ENCODE measurements at places on chromosomes 1 and 21.

GRCh38 chr1:147640553-147641165, 29.7 kb downstream of the ACP6 start:
- peak; percentile 45 for DNase-seq

DNA sequence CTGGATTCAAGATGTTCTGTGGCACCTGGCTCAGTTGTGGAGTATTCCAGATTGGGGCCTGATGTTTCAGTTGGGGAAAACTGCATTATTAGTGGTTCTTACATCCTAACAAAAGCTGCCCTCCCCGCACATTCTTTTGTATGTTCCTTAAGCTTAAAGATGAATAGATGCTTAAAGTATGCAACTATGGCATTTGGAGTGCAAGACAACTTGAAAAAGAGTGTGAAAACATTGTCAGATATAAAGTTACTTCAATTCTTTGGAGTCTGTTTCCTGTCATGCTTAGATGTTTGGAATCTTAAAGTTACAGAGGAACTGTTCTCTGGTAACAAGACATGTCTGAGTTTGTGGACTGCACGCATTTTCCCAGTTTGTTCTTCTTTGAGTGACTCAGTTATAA, 7.2 kb downstream of the FPGT start:
- no peak for DNase-seq

- no peak for DNase-seq
Observed at GRCh38 chr1:230291731-230292620, 134.2 kb downstream of the PGBD5 start.

- no peak for DNase-seq
Observed at GRCh38 chr1:11394592-11395245, 84.2 kb upstream of the DISP3 start.

DNA sequence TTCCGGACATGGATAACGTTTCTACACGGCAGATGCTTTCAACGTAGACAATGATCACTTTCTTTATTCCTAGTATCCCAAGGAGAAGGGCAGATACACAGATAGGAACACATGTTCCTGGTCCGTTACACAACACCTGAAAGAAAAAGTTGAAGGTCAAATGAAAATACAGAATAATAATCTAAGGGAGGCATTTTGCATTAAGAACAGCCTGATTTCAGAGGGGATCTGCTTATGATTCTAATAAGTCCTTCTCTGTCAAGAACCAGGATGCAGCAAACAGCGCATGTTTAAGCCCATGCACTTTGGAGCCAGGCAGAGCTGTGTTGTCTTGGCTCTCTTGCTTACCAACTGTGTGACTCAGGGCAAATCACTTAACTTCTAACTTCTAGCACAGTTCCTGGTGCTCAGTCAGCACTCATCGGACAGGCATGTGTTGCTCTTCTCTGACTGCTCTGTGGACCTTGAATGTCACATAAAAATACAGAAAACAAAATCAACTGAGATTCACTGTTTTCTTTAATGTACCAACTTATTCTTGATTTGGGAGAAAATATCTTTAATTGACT, 56.3 kb upstream of the CNN3 start:
- DNase-seq: peak; percentile 78

DNA sequence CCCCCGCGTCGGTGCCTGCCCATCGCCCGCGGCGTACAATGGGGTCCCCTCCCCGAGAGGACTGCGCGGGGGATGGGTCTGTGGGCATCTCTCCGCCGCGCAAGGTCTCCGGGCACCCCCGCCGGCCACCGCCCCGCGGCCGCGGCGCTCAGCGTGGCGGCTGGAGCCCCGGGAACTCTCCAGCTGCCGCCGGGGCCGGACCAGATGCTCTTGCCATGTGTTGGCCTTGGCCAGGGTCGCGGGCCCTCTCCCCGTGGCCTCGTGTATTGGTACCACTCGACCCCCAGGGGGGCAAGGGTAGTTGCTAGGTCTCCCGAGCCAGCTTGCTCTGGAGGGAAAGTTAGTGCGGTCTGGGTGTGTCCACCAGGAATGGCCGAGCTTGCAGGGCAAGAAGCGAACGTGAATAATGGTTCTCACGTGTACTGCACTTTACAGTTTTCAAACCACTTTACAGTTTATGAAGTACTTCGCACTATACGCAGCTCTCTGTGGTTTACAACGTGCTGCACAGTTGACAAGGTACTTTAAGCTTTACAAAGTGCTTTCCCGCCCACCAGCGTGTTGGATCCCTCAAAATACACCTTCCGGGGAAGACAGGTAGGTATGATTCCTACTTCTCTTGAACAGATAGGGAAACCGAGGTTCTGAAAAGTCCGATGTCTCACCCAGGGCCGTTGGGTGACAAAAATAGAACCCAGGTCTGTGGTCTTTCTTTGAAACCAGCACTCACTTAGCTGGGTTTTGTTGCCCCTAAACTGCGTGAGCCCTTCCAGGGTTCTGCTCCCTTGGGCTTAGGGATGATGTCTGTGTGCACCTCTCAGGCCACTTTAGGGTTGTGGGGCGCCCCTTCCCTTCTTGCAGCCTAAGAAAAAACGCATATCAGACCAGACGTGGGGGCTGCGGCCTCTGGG, 1.2 kb downstream of the EPHB2 start:
- DNase-seq: peak; percentile 63

GRCh38 chr1:212970085-212970484, 19.7 kb downstream of the VASH2 start:
- no peak for DNase-seq

- DNase-seq: no peak
Observed at GRCh38 chr21:18602711-18603110, 199.1 kb upstream of the TMPRSS15 start.

- peak; percentile 89 for DNase-seq
Observed at GRCh38 chr1:179709841-179710329, 33.2 kb upstream of the FAM163A start.

- no peak for DNase-seq
Observed at GRCh38 chr1:41891199-41891896, 27.4 kb downstream of the HIVEP3 start.

GRCh38 chr1:43885279-43885801, 48.3 kb upstream of the ARTN start:
- DNase-seq: no peak

DNA sequence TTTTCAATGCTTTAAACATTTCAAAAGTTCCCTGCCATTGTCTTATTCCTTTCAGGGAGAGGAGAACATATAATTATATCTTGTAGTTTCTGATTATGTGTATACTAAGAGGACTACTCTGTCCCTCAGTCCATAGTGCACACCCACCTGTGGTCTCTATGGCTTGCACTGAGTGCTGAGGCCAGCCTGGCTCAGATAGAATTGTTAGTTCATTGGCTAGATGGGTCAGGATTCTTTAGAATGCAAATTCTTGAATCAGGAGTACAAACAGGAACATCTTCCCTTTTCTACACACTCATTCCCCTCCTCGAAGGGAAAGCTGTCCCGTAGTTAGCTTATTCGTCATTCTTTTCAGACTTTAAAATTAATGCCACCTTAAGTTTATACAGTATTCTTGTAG, 8.2 kb downstream of the BACH1 start:
- DNase-seq: no peak

DNA sequence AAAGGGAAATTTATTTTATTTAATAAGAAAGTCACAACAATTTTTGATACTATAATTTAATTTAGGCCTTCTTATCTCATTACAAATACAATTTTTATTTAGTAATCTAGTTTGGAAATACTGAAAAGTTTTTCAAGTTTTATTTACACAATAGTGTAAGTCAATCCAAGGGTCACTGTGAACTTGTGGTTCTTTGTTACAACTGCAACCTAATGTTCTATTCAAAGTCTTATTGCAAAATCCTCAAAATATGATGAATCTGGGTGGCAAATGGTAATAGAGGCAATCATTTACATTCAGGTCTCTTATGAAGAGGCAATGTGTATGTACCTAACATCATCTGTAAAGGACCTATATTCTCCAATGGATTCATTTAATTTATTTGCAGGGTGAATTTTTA, 421.2 kb downstream of the DPYD start:
- DNase-seq: no peak

- no peak for DNase-seq
Observed at GRCh38 chr21:15425049-15425448, 304.7 kb upstream of the USP25 start.

- peak; percentile 13 for DNase-seq
Observed at GRCh38 chr21:31489726-31490125, 145.7 kb upstream of the TIAM1 start.

DNA sequence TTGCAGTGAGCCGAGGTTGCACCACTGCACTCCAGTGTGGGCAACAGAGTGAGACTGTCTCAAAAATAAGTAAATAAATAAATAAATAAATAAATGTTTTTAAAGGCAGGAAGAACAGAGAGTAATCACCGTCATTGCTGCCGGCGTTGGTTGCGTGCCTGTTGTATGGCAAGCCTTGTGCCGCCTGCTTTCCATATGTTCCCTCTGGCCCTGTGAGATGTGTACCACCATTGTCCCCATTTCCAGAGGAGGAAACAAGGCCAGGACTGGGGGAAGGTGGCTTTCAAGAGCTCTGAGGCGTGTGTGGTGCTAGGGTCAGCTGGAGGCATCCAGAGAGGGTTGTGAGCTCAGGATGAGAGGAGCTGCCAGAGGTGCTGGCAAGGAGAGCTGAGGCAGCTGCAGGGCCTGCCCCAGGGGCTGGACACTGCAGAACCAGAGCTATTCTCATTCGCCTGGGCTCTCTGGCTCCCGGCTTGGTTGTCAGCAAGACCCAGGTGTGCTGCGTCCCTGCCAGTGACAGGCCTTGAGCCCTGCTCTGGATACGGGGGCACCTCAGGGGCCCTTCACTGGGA, 5.2 kb upstream of the MARCKSL1 start:
- peak; percentile 55 for DNase-seq

DNA sequence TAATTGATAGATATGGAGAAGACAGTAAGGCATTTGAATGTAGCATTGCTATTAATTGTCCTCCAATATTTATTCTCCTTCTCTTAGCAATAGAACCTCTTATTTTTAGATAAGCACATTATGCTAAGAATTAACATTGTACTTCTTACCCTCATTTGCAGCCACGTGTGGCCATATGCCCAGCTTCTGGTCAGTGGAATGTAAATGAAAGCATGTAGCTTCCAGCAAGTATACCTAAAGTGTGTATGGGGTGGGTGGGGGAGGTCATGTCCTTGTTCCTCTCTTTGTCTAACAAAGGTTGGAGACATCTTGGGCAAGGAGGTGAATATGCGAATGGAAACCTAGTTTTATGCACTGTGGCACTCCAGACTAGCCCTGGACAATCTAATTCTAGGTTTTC, 133.6 kb upstream of the HMCN1 start:
- no peak for DNase-seq

- no peak for DNase-seq
Observed at GRCh38 chr1:226584164-226584563, 35.6 kb downstream of the STUM start.

GRCh38 chr1:56327195-56327594, 252.2 kb downstream of the PLPP3 start:
- no peak for DNase-seq

DNA sequence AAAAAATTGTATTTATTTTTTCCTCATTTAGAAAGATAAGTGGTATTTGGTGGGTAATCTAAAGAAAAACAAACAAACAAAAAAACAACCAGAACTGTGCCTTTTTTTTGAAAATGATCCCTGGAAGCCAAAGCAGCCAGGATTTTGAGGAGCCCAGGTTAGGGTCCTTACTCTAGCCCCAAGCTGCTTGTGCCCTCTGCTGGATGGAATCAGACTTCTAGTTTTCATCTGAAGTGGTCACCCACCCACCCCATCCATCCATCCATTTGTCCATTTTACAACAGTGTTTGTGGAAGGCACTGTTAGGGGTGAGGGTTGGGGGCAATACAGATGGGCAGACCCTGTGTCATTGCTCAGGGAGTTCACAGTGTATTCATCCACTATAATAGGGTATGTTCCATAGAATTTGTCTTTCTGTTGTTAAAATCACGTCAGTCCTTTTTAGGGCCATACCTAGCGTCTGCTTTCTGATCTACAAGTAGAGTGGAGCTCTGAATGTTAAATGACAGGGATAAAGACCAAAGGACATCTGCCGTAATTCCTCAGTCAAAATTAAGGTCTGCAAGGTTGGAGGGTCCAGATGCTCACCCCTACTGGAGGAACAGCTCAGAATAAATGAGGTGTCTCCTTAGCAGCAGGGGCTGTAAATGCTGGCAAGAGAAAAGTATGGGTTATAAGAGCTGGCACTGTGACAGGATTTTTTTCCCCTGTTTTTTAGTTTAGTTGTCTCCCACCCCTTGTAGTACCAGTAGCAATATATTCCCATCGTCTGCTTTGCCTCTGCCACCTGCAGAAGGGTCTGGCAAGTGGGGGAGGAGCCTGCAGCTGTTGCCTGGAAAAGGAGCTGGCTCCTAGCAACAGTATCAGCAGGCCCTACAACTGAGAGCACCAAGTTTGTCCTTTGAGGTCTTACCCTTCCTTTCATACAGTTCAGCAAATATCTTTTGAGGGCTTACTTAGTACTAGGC, 3.2 kb downstream of the LRRC42 start:
- DNase-seq: no peak

GRCh38 chr1:156862584-156862983, 1.9 kb downstream of the NTRK1 start:
- DNase-seq: no peak

GRCh38 chr1:248621770-248622169, 13.1 kb downstream of the OR2T11 start:
- no peak for DNase-seq

DNA sequence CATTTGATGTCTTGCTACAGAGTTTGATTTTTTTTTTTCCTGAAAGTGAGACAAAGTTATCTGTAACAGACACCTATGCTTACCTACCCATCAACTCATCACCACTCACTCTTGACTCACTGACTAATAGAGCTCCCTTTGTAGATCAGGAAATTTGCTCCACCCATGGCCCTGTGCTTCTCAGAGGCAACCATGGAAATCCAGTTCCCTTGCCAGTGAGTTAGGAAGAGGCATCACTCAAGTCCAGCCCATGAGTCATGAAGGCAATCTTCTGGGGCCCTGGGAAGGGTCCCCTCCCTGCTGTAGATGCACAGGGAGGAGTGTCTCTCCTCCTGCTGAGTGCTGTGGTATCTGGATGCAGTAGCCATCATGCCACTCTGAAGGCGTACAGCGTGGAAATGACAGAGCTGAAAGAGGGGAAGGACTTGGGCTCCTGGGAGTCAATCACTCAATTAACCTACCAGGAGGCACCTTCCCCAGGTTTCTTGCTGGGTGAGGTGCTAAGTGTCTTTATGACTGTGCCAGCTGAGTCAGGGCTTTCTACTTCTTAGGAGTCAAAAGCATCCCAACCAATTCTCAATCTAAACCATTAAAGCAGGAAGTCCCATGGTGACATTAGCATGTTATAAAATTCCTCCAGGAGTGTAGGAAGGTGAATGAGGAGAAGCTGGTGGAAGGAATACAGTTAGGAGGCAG, 56.1 kb downstream of the DNTTIP2 start:
- no peak for DNase-seq

GRCh38 chr1:15289251-15289651, 42.2 kb downstream of the FHAD1 start:
- no peak for DNase-seq

DNA sequence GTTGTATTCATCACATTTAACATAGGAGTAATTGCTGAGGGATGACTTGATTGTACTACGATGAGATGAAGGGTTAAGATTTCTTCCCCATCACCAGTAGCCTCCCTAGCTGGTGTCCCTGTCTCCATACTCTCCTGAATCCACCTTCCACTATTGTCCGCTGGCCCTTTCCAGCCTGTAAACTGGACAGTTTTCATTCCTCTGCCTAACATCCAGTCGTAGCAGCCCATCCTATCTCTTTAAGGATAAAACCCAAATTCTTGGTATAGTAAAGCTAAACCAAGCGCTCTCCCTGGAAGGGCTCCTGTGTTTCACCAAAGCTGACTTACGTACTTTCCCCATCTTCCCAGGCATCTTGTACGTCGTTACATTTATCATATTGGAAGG, 670 bp downstream of the COX20 start:
- peak; percentile 73 for DNase-seq

GRCh38 chr1:61873581-61873980, 131.3 kb downstream of the PATJ start:
- DNase-seq: no peak

GRCh38 chr1:12130466-12131130, 36.2 kb upstream of the TNFRSF1B start:
- no peak for DNase-seq
